ENCODE measurements at places on chromosomes 16 and 17.

DNA sequence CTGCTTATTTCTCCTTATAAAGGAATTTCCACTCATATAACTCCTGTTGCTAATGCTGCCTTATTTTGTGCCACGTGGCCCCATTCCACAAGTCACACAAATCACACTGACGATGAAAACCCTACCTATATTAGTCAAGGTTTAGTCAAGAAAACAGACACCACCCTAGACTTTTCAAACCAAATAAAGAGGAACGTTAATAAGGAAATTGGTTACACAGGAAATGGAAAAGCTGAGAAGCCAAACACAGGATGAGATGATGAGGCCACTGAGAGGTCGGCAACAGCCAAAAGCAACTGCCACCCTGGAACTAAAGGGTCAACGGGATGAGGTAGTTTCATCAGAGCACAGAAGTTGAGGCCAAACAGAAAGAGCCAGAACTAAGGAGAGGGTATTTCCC, 47.3 kb upstream of the ALOX12 start:
- DNase-seq, result no peak

DNA sequence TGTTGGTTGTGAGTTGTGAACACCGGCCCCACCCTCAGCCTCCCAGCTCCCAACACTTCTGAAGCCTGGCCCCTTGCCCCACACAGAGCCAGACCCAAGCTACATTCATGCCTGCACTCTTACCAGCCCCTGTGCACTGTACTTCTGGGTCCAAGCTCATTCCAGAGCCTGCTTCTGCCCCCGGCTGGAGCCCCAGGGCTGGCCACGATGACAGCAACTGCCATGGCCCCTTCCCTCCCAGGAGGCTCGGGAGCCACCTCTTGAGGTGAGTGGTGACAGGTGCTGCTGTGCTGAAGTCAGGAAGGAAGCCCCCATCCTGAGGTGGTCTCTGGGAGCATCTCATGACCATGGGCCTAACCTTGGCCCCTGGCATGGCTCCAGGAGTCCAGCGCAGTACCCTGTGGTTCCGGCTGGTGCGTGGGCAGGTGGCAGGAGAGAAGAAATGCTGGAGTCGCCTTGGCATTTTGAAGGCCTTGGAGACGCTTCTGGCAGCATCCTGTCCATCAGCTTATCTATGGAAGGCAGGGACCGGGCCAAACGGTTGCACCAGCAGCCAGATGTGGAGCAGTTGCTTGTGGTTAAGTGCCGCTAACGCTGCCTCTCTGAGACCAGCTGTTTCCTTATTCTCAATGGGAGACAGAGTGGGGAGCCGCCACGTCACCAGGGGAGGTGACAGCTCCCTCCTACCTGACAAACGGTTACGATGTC, 3.9 kb upstream of the CDT1 start:
- DNase-seq, result no peak

DNA sequence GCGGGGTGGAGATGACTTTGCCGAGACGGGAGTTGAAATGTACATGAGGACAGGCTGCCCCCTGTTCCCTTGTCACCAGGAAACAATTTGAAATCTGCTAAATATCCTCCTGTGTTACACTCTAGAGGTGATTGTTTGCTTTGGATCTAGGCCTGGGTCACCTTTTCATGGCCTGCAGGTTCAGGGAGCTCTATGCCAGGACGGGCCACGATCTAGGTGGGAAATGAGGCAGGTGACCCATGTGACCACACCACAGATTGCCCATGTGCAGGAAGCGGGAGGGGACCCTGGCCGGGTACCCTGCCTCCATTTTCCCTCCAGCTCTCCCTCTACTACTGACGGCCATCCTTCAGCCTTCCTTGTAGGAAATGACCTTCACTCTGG, 43.4 kb downstream of the MEAK7 start:
- DNase-seq, result no peak

GRCh38 chr17:68482576-68483041, 25.3 kb upstream of the WIPI1 start:
- DNase-seq, result no peak

- no peak for DNase-seq
Observed at GRCh38 chr16:11389083-11389482, 43.8 kb downstream of the RMI2 start.

All from brain (organoid and tissue), 16 donors.